ENCODE measurements at places on chromosomes 12 and 14.

DNA sequence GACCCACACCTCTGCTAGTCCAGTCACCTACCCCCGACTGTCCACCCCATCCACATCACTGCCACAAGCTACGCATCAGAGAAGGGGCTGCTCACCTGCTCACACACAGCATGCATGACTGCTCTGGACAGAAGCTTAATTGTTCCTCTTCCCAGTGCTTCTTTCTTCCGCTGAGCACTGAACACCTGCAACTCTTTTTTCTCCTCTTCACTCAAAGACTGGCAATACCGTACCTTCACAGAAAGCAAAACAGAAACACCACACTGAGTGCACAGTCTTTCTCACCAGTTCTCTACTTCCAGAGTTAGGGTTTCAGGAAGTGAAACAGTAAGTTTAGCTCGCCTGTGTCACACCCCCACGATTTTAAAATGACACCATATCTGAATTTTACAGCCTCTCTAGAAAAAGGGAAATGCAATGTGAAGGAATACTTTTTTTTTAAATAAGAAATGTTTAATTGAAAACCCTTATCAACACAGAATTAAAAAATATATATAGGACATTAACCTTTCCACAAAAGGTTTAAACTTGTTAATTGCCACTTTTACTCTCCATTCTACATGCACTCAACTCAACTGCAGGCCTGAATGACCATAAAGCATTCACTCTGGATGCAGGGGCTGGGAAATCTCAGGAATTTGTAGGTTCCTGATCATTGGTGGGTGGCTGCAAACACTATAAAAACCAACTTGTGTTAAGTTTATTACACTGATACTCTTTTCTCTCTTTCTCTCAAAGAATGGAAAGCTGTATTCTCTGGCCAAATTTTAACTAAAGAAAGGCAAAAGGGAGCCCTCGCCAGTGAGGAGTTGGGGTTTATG is 120.0 kb downstream of the PRICKLE1 start:
- DNase-seq = no peak

- DNase-seq = no peak
Observed at GRCh38 chr14:90698379-90698869, 117.8 kb downstream of the TTC7B start.

DNA sequence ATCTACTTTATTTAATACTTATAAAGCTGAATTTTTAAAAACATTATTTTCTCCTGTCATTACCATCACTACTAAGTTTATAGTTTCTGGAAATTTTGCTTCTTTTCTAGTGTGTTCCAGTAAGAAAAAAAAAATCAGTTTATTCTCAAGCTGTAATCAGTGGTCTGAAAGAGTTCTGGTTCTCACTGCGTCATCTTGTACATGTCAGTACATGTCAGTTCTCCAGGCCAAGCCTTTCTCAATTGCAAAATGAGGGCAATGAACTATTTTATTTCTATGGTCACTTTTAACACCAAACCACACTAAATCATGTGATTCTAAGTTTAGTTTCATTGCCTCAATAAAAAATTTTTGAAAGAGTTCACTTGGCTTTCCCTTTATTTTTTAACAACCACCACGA is 468.9 kb upstream of the LRFN5 start:
- no peak for DNase-seq

GRCh38 chr12:13102461-13103195 is 839 bp downstream of the GSG1 start:
- DNase-seq = no peak

GRCh38 chr12:107474639-107475539 is 210.7 kb upstream of the PWP1 start:
- DNase-seq = no peak

GRCh38 chr12:67928621-67929383 is 60.4 kb upstream of the IFNG-AS1 start:
- DNase-seq = no peak
